ENCODE measurements at places on chromosomes 11 and 22. TPM values are rescaled to one million over a fixed set of nuclear protein-coding genes. Genes with fewer than 3 reads are reported as not detected.

The MS4A2 gene
- 10.3 TPM for total RNA-seq

The CCDC73 gene
- not detected for total RNA-seq

The C11orf65 gene
- 0.25 TPM for total RNA-seq

The C11orf91 gene
- total RNA-seq, result not detected

The OR51E2 gene
- total RNA-seq, result 0.98 TPM

The MUC6 gene
- not detected for total RNA-seq

The SCO2 gene
- 25.0 TPM for total RNA-seq

The F2 gene
- total RNA-seq, result not detected

The ZFP91 gene
- 35.4 TPM for total RNA-seq
